ENCODE measurements at places on chromosomes 1 and 21.

DNA sequence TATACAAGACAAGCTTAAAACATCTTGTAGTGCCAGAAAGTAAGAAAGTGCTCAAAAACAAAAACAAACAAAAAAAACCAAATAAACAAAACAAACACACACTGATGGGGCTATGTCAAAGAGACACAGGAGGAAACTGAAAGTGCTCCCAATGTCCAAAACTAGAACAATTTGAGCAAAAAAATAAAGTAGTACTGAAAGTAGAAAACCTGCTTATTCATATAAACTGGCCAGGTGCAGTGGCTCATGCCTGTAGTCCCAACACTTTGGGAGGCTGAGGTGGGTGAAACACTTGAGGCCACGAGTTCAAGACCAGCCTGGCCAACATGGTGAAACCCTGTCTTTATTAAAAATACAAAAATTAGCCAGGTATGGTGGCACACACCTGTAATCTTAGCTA, 129.9 kb downstream of the GLUL start:
- DNase-seq = no peak

- DNase-seq = no peak
Measured at GRCh38 chr1:226708342-226708780, 30.7 kb downstream of the ITPKB start.

DNA sequence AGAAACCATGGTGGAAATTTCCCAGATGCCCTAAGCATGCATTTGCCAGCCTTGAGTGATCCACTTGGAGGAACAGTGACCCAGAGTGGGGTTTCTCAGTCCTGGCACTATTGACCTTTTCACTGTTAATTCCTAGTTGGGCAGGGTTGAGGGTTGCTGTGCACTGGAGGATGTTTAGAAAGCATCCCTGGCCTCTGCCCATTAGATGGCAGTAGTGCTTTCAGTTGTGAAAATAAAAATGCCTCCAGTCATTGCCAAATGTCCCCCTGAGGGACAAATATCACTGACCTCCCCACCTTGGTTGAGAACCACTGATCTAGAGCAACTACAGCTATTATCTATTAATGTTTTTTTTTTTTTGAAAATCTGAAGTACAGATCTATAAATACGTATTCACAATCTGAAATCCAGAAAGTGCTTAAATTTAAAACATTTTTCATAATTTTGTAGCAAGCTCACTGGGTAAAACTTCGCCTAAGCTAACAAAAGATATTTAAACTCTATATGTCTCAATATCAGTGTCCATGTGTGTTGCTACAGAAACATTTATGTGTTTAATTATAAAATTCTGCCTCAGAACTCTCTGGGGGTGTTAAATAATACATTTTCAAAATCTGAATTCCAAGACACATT, 27.3 kb downstream of the F3 start:
- DNase-seq = no peak

DNA sequence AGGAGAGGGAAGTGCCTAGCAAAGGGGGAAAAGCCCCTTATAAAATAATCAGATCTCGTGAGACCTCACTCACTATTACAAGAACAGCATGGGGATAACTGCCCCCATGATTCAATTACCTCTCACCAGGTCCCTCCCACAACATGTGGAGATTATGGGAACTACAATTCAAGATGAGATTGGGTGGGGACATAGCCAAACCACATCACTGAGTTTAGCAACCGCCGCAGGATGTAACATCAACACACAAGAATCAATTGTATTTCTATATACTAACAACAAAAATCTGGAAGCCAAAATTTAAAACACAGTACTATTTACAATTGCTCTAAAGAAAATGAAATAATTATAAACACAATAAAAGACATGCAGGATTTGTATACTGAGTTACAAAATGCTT, 21.9 kb downstream of the DIRAS3 start:
- no peak for DNase-seq

DNA sequence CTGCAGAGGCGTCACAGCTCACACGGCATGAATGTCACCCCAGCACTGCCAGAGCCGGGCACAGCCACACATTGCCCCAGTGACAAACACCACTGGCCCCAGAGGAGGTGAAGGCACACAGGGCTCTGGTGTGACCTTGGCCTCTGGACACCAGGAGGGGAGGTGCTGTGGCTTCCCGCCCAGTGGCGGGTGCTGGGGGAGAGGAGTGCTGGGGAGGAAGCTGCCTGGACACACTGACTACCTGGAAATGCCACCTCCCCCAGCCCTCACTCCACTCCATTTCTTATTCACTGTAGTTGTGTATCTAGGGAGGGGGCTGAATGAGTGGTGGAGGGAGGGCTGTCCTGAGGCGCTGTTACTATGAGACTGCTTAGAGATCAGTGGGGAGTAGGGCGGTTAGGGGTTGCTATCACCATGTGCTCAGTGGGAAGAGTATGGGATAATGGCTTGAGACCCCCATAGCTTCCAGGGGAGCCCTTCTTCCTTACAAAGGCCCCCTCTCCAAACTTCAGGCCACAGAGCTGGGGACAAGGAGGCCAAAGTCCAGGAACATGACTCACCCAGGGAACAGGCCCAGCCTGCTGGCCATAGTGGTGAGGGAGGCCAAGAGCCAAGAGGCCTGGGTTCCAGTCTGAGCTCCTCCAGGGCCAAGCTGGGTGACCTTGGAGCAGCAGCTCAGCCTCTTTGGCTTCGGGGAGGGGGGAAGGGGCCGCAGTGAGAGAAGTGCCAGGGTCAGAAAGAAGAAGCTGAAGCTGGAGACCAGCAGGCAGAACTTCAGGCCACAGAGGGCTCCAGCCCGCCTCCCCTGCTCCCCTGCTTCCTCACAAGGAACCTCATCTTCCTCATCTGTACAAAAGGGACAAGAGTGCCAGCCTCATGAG, 40.1 kb downstream of the AHDC1 start:
- DNase-seq = no peak

DNA sequence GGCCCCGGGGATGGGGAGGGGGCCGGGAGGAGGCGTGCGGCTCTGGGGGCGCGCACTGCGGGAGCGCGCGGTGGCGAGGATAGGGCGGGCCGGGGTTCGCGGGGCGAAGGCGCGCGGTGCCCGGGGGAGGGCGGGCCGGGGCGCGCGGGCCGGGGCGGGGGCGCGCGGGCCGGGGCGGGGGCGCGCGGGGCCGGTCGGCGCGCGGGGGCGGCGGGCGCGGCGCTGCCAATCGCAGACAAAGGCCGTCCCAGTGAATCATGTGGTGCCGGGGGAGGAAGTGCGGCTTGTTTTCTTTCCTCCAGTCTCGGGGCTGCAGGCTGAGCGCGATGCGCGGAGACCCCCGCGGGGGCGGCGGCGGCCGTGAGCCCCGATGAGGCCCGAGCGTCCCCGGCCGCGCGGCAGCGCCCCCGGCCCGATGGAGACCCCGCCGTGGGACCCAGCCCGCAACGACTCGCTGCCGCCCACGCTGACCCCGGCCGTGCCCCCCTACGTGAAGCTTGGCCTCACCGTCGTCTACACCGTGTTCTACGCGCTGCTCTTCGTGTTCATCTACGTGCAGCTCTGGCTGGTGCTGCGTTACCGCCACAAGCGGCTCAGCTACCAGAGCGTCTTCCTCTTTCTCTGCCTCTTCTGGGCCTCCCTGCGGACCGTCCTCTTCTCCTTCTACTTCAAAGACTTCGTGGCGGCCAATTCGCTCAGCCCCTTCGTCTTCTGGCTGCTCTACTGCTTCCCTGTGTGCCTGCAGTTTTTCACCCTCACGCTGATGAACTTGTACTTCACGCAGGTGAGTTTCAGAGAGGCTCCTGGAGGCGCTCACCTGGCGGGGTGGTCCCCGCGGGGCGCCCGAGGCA, at the start of gene GPR137B:
TSS of gene GPR137B (plus strand) at position 287 of the 851 bp plus-strand sequence. CDS start at position 371, 84 bp downstream.
- DNase-seq = peak; percentile 56

GRCh38 chr1:111290630-111291029, at the start of gene CHIA:
Gene CHIA (plus strand): TSS chr1:111290851. CDS start chr1:111310468, 19,617 bp downstream.
- no peak for DNase-seq

GRCh38 chr1:203051841-203052324, 25.6 kb downstream of the PPFIA4 start:
- no peak for DNase-seq

GRCh38 chr1:157288996-157289395, 150.8 kb upstream of the ETV3 start:
- no peak for DNase-seq

DNA sequence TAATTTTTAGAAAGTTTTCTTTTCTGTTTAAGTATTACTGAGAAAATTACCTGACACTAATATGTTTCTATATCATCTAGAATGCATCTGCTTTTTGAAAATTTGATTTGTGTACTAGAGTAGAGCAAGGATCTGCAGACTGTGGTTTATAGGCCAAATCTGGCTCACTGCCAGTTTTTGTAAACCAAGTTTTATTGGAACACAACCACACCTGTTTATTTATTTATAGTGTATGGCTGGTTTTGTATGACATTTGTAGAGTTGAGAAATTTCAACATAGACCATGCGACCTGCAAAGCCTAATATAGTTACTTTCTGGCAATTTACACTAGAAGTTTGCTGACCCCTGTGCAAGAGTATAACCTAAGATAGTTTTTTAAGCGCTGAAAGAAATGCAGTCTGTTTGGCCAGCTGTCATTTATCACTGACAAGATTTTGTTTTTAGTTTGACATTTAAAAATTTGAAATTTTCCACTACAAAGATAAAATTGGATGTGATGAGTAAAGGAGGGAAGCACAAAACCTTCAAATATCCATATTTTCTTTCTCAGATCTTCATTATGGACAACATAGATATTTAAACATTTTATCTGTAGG, 36.1 kb upstream of the CACYBP start:
- no peak for DNase-seq

GRCh38 chr1:180231506-180231921, 1.4 kb downstream of the LHX4 start:
- no peak for DNase-seq

DNA sequence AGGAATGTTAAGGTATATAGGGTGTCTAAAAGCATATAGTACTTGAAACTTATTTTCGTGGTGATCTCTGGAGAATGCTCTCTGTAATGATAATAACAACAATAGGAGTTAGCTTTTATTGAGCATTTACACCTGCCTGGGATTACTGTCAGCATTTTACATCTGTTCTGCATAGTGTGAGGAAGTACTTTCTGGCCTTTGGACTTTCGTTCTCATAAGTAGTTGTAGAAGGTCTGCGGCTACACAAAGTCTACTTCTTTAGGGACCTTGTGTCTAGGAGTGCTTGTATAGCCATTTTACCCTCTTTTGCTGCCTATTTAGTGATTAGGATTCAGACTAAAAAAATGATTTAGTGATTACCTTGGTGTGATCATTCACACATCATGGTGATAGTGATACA, 103.6 kb upstream of the GPR52 start:
- no peak for DNase-seq

GRCh38 chr1:216448011-216448510, 24.8 kb upstream of the USH2A start:
- no peak for DNase-seq

GRCh38 chr1:86795316-86795715, 90.9 kb downstream of the SH3GLB1 start:
- no peak for DNase-seq

GRCh38 chr1:116586741-116587143, 15.9 kb upstream of the CD58 start:
- no peak for DNase-seq

- DNase-seq = no peak
Measured at GRCh38 chr1:47611992-47612391, 174.1 kb downstream of the FOXD2 start.

DNA sequence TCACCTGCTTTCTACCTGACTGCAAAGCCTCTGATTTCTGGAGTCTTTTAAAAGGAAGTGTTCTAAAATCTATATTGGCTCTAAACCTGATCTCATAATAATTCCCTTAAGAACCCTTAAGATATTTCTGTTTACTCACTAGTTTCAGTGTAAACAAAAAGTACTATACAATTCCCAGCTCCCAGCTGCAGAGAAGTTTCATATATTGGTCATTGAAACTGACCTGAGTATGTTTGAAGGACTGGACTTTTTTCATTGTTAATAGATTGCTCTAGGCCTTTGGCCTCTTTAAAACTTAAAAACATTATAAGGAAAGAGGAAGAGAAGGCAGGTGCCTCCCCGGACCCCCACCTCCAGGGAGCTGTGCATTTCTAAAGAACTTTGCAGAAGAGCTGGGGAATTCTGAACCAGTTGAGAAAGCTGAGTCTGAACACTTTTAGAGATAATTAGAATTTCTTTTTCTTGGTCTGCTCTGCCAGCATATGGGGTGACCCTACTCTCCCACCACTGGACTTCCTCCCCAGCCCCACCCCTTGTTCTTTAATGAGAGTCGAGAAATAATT, 23.7 kb downstream of the CLIC6 start:
- no peak for DNase-seq

- no peak for DNase-seq
Measured at GRCh38 chr1:107926436-107927080, 38.4 kb downstream of the VAV3 start.

DNA sequence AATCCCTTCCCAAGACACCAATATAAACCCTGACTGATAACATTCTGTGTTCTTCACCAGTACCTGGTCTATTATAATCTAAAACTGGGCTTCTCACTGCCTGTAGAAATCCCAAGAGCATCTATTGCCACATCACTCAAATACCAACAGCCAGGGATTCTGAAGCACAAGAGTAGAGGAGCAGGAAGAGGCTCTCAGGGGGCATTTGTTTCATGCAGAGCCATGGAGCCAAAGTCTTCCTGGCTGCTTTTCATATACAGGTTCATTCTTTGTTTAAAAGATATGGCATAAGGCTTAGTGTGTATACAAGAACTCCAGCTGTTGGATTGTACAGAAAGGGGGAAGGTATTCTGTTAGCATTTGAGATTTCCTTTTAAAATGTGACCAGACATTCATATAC, 38.2 kb upstream of the USH2A start:
- no peak for DNase-seq

GRCh38 chr1:112744009-112744578, 29.0 kb upstream of the PPM1J start:
- no peak for DNase-seq

GRCh38 chr1:156615946-156616345, 3.3 kb upstream of the HAPLN2 start:
- no peak for DNase-seq

- no peak for DNase-seq
Measured at GRCh38 chr1:115428676-115429075, 90.6 kb upstream of the NGF start.

DNA sequence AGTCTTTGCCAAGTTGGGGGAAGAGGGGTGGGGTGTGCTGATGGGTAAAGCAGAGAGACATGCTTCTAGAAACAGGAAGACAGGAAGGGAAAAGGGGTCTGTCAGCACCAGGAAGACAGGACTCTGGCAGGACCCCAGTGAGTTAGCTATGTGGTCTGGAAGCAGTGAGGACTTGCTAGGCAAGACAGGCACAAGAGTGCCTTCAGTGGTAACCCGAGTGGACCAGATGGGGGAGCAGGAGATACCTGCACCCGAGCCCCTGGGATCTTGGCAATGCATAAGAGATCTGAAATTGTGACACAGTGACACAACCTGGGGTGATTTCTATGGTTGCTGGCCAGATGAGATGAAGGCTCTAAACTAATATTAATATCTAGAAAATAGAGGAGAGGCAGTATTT, 7.0 kb downstream of the TLR5 start:
- DNase-seq = no peak

GRCh38 chr1:157156058-157156541, 17.9 kb upstream of the ETV3 start:
- DNase-seq = peak; percentile 18

GRCh38 chr1:240621249-240621648, 9.3 kb upstream of the GREM2 start:
- DNase-seq = no peak
